Activated CD8-positive, alpha-beta memory T cell treated with anti-CD3 and anti-CD28 coated beads, Interleukin-2, amount 10 ng/mL, durations not matched to agents 7 days and 5 days (primary cell): ENCODE measurements at places on chromosomes 16 and 17.

DNA sequence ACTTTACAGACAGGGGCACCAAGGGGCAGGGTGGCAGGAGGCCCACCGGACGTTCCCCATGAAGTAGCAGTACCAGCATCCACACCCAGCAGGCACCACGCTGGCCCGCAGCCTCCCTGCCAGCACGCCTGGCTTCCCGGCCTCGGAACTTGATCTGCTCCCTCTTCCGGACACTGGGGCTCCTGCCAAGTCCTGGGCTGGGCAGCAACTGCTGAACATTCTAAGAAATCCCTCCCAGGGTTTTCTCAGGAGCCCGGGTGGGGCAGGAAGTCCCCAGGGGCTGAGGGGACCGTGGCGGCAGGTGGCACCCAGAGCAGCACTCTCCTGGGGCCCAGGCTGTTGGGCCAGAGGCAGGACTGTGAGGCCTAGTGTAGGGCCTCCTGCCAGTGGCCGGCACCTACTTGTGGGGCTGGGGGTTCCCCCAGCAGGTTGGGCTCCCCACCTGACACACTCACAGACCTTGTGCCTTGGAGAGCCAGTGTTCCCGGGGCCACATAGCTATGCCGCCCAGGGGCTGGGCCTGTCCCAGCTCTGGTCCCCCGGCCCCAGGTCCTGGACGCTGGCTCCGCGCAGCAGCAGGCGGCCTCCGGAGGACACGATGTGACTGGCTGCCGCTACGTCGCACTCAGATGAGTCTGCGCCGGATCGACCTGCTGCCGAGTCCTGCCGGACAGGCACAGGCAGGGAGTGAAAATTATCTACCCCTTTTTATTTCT, 86.2 kb upstream of the CBX4 start:
- DNase-seq, result no peak

DNA sequence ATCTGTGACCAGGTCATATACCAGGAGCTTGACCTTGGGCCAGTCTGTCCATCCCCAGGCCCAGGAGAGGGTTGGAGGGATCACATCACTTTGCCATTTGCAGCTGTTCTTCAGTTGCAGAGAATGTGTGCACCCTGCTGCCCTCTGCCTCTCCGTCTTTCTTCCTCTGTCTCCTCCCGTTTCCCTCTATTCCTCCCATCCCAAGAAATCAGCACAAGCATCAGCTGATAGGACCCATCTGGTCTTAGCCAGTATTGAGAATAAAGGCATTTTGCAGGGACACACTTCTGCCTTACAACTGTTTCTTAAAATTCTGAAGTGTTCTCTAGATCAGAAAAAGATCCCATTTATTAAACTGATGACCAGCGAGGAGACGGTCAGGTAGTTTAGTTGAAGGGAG, 368.7 kb downstream of the CPPED1 start:
- DNase-seq, result no peak

GRCh38 chr17:57987581-57988300, at the start of gene VEZF1:
VEZF1 (minus strand) TSS chr17:57988254; CDS start chr17:57988111, 143 bp downstream.
- peak; percentile 84 for DNase-seq

DNA sequence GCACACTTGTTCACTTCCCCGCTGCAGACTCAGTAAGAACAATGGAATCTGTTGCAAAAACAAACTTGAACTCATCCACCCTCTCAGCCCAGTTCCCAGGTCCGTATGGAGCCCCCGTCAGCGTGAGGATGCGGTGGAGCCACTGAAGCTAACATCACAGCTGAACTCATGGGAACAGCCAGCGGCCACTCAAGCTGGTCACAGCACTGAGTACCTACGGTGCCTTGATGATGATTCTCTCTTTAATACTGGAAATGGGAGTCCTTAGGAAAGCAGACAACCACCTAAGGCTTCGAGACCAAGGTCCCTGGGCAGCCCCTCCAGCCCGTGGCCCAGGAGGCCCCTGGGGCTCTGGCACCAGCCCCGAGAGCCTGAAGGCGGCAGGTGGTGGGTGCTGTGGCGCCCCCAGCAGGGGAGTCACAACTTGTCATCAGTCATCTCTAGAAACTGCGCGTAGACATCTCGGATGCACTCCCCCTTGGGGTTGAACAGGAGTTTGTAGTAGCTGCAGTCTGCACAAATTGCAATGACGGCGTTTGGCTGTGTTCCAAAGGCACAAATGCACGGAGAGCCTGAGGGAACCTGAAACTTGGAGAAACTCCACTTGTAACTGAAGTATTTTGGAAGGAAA, 31.0 kb upstream of the RHOT1 start:
- peak; percentile 72 for DNase-seq

DNA sequence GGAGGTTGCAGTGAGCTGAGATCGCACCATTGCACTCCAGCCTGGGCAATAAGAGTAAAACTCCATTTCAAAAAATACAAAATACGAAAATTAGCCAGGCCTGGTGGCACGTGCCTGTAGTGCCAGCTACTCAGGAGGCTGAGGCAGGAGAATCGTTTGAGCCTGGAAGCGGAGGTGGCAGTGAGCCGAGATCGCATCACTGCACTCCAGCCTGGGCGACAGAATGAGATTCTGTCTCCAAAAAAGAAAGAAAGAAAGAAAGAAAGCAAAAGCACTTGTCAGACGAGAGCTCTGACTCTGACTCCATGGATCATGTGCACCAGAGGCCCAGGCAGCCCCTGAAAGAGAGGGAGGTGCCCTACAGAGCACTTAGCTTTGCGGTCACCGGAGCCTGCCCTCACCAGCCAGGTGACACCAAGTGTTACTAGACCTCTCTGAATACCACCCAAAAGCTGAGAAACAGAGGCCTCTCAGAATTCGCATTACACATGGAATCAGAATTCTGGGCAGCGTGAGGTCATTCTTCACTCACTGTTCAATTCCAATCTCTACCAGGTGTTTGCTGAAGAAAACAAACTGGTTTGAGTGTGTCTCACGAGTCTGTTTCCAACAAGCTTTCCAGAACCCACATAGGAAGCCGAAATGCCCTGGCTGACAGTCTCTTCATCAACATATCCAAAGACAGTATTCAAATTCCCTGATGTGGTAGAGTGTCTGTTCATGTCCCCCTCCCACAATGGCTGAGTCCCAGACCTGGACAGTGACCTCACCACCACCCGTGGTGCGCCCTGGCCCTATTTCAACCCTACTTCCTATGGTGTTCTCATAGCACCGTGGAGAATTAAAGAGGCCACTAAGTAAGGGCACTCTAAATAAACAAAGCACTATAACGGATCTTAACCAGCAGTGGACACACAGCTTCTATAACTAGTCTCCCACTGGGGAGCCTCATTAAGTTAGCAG, 1.5 kb downstream of the FLCN start:
- no peak for DNase-seq

- DNase-seq, result no peak
Observed at GRCh38 chr16:20844588-20844987, 38.3 kb downstream of the REXO5 start.

DNA sequence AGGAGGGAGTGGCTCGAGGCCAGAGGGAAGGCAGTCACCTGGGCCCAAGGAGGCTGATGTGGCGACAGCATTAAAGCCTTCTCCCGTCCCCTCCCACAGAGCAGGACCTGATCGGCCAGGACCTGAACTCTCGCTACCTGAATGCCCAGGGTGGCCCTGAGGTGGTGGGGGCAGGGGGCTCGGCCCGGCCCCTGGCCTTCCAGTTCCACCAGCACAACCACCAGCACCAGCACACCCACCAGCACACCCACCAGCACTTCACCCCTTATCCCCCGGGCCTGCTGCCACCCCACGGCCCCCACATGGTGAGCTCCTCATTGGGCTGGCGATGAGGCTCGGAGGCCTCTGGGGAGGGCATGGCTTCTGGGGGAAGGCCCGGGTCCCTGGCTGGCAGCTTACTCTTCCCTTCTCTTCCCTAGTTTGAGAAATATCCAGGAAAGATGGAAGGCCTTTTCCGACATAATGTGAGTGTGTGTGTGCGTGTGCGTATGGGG, 6.4 kb downstream of the FBRS start:
- DNase-seq, result no peak
